ENCODE measurements at places on chromosomes 5 and 9. TPM values are rescaled to one million over a fixed set of nuclear protein-coding genes. Genes with fewer than 3 reads are reported as not detected.

GRCh38 chr9:110926828-110927487, 111.3 kb downstream of the LPAR1 start:
- H3K4me3 ChIP-seq: no peak overlapping the region
- DNase-seq: no peak
- no peak overlapping the region for H3K27ac ChIP-seq
- H3K4me1 ChIP-seq: no peaks in the 10 kb centered on the region
- H3K36me3 ChIP-seq: no peaks in the 10 kb centered on the region
- no peaks in the 10 kb centered on the region for H3K27me3 ChIP-seq

DNA sequence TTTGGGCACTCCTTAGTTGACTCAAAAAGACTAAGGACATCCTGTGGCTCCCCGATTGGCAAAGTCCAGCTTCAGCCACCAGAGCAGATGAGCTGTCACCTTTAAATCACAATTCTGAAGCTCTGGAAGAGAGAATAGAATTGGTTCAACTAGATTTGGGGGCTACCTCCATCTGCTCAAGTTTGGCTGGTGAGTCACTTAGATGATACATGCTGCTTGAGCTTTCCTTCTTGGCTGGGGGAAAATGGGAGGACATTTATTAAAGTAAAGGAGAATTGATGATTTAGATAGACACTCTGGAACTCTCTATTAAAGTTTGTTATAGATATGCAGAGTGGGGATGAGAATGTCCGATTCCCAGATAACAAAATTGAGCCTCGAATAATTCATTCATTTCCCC, 30.0 kb upstream of the GRIA1 start:
- no peak for DNase-seq
- no peak overlapping the region for H3K4me3 ChIP-seq
- H3K27me3 ChIP-seq: no peaks in the 10 kb centered on the region
- no peak overlapping the region for H3K27ac ChIP-seq
- H3K4me1 ChIP-seq: no peaks in the 10 kb centered on the region

GRCh38 chr5:138230261-138230660, 17.1 kb upstream of the CDC23 start:
- H3K36me3 ChIP-seq: no peaks in the 10 kb centered on the region
- peaks cover 4% of the 10 kb centered on the region for H3K27me3 ChIP-seq
- H3K4me1 ChIP-seq: no peaks in the 10 kb centered on the region
- no peak overlapping the region for H3K27ac ChIP-seq
- DNase-seq: no peak

The HK3 gene
- polyA plus RNA-seq: 3.6 TPM

The PCDHGA7 gene
- polyA plus RNA-seq: 0.23 TPM

The IFNA2 gene
- polyA plus RNA-seq: not detected

The NREP gene
- polyA plus RNA-seq: 6.7 TPM

- no peak for DNase-seq
- no peaks in the 10 kb centered on the region for H3K36me3 ChIP-seq
- H3K4me3 ChIP-seq: no peak overlapping the region
- no peak overlapping the region for H3K27ac ChIP-seq
- H3K27me3 ChIP-seq: no peaks in the 10 kb centered on the region
These were observed 198.8 kb upstream of the EFNA5 start for GRCh38 chr5:107869438-107870115.

DNA sequence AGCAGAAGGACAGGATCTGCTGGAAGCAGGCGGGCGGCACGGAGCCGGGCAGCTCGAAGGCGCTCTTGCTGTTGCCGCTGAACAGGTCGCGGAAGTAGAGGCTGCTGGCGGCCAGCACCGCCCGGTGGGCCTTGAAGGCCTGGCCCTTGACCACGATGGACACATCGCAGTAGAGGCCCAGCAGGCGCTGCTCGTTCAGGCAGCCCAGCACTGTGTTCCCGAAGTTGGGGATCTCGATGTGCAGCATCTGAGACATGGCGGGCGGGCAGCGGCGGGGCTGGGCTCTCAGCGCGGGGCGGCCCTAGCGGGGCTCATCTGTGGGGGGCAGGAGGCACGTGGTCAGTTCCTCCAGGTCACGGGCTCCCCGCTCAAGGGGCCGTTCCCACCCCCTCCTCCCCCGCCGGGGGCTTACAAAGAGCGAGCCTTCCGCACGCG, 44.8 kb downstream of the NACC2 start:
- H3K36me3 ChIP-seq: no peaks in the 10 kb centered on the region
- no peak for DNase-seq
- no peak overlapping the region for H3K27ac ChIP-seq
- no peak overlapping the region for H3K4me3 ChIP-seq
- H3K27me3 ChIP-seq: peaks cover 12% of the 10 kb centered on the region

The SARDH gene
- not detected for polyA plus RNA-seq

DNA sequence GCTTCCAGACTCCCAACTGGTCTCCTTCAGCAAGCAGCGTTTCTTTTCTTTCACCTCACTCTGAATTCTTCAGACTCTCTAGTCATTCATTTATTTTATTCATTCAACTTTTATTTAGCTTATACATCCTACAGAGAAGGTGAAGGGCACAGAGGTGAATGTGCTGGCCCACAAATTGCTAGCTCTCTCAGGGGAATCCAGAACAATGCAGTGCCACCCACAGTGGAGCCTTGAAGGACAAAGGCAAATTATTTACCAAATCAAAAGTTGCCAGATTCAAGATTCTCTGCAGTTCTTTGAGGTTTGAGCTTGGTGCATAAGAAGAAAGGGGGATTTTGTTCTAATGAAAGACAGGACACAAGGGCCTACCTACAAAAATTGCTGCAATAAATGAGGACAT, 29.7 kb downstream of the GRIA1 start:
- no peak for DNase-seq
- no peaks in the 10 kb centered on the region for H3K27me3 ChIP-seq
- no peaks in the 10 kb centered on the region for H3K4me1 ChIP-seq
- H3K36me3 ChIP-seq: no peaks in the 10 kb centered on the region
- H3K4me3 ChIP-seq: no peak overlapping the region

GRCh38 chr5:132467287-132467984, 23.1 kb downstream of the IRF1 start:
- H3K4me3 ChIP-seq: peak overlapping the region; percentile 53
- peak overlapping the region; percentile 70 for H3K27ac ChIP-seq
- peaks cover 91% of the 10 kb centered on the region for H3K4me1 ChIP-seq
- DNase-seq: peak; percentile 53

The SLC25A48 gene
- not detected for polyA plus RNA-seq
